Common myeloid progenitor, CD34-positive (primary cell): ENCODE measurements at places on chromosomes 4 and X.

DNA sequence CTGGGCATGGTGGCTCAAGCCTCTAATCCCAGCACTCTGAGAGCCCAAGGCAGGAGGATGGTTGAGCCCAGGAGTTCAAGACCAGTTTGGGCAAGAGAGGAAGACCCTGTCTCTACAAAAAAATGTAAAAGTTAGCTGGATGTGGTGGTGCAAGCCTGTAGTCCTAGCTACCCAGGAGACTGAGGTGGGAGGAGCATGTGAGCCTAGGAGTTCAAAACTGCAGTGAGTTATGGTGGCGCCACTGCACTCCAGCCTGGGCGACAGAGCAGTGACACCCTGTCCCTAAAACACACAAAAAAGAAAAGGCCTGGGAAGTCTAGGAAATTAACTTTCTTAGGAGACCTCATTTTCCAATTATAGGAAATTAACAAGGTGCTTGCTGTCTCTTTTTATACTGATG, 76.8 kb downstream of the JAKMIP1 start:
- no peak overlapping the region for H3K4me3 ChIP-seq
- no peak overlapping the region for H3K27ac ChIP-seq
- H3K36me3 ChIP-seq = no peaks in the 10 kb centered on the region
- H3K4me1 ChIP-seq = no peaks in the 10 kb centered on the region
- no peak for DNase-seq

DNA sequence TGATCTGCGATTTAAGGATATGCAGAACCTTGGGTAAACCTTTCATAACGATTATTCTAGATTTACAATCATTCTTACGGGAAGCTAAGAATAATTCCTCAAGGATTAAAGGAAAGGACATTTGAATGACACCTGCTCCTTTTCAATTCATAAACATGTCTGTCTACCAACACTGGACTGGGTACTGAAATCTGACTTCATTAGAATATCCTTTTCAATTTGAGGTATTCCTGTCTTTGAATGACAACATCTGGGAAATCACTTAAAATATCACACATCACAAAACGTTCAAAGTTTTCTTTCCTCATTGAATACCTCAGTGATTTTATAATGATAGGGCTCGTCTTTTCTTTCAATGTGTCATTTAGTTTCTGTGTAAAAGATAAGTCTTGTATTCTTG, 87.7 kb downstream of the CFAP47 start:
- H3K4me1 ChIP-seq = no peaks in the 10 kb centered on the region
- H3K27ac ChIP-seq = no peak overlapping the region
- no peaks in the 10 kb centered on the region for H3K27me3 ChIP-seq
- no peaks in the 10 kb centered on the region for H3K36me3 ChIP-seq
- DNase-seq = no peak
- no peak overlapping the region for H3K4me3 ChIP-seq

GRCh38 chr4:114027596-114027995, 48.1 kb upstream of the ARSJ start:
- no peak overlapping the region for H3K4me3 ChIP-seq
- no peak for DNase-seq
- no peaks in the 10 kb centered on the region for H3K36me3 ChIP-seq
- no peaks in the 10 kb centered on the region for H3K27me3 ChIP-seq
- no peak overlapping the region for H3K27ac ChIP-seq
- no peaks in the 10 kb centered on the region for H3K4me1 ChIP-seq

DNA sequence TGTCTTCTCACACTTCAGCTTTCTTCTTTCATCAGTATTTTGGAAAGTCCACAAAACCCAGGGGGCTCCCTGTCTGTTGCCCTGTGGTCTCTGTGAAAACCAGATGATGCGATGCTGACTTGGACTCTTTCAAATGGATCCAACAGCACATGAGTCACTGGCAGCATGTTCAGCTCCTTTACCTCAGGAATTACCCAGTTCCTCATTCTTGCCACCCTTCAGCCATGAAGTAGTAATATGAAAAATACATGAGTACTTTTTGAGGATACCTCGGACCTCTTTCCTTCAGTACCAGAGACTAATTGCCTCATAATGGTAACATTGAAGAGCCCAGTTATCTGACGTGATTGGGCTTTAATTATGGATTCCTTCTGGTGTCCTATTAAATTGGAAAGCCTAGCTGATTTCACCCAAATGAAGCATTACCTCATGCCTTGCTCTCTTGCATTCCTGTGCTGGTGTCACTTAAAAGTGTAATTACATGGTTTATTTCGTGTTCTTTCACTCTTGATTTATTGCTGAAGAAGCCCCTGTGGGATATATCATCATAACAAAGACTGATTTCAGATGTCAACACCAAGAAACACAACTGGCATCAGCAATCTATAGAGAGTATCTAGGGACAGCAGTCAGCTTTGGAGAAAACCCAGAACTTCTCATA, 63.4 kb downstream of the NFKB1 start:
- peak; percentile 64 for DNase-seq
- peaks cover 6% of the 10 kb centered on the region for H3K4me1 ChIP-seq
- H3K4me3 ChIP-seq = no peak overlapping the region
- peaks cover 6% of the 10 kb centered on the region for H3K36me3 ChIP-seq
- H3K27me3 ChIP-seq = no peaks in the 10 kb centered on the region
